CD4-positive, alpha-beta memory T cell (primary cell): ENCODE measurements at places on chromosomes 5 and 9. TPM values are rescaled to one million over a fixed set of nuclear protein-coding genes. Genes with fewer than 3 reads are reported as not detected.
A peak's percentile ranks its signal among the peaks of the same experiment; 100 is the strongest.

The ZNF354C gene
- 11.3 TPM for total RNA-seq

DNA sequence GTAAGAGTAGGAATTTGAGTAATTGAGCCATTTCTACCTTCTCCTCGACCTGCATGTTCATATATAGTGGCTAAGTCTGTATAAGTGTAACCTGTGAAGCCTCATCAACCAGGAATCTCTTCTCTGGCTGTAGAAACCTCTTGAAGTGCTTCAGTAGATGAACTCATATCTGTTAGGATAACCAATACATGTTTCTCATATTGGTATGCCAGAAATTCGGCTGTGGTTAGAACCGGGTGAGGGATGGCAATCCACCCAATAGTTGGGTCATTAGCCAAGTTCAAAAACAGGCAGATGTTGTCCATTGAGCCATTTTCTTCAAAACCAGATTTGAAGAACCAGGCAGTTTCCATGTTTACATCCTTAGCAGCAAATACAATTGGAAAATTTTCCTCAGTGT, 28.9 kb upstream of the GSN start:
- H3K4me1 ChIP-seq = no peaks in the 10 kb centered on the region
- no peaks in the 10 kb centered on the region for H3K27me3 ChIP-seq
- no peak overlapping the region for H3K4me3 ChIP-seq
- no peaks in the 10 kb centered on the region for H3K36me3 ChIP-seq
- DNase-seq = no peak
- no peak overlapping the region for H3K27ac ChIP-seq

- H3K4me3 ChIP-seq = no peak overlapping the region
- no peaks in the 10 kb centered on the region for H3K27me3 ChIP-seq
- H3K27ac ChIP-seq = no peak overlapping the region
These were observed 295.0 kb downstream of the CAAP1 start for GRCh38 chr9:26597542-26598149.

DNA sequence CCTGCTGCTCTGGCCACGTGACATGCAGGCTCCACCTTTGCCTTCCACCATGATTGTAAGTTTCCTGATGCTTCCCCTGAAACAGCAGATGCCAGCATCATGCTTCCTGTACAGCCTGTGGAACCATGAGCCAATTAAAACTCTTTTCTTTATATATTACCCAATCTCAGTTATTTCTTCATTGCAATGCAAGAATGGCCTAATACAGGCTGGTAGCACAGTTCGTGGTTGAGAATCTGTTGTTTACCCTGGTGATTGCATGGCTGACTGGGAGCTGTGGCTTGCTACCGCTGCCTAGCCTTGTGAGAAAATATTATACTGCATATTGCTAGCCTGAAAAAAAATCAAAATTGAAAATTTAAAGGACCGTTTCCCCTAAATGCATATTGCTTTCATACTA, 44.8 kb upstream of the PTPN3 start:
- H3K36me3 ChIP-seq = no peaks in the 10 kb centered on the region
- no peaks in the 10 kb centered on the region for H3K4me1 ChIP-seq
- H3K4me3 ChIP-seq = no peak overlapping the region
- no peak overlapping the region for H3K27ac ChIP-seq

- no peaks in the 10 kb centered on the region for H3K4me1 ChIP-seq
- no peak overlapping the region for H3K4me3 ChIP-seq
- no peaks in the 10 kb centered on the region for H3K36me3 ChIP-seq
- no peak for DNase-seq
- H3K27ac ChIP-seq = no peak overlapping the region
- no peaks in the 10 kb centered on the region for H3K27me3 ChIP-seq
These were observed 109.1 kb upstream of the PTGER4 start for GRCh38 chr5:40570408-40571129.

DNA sequence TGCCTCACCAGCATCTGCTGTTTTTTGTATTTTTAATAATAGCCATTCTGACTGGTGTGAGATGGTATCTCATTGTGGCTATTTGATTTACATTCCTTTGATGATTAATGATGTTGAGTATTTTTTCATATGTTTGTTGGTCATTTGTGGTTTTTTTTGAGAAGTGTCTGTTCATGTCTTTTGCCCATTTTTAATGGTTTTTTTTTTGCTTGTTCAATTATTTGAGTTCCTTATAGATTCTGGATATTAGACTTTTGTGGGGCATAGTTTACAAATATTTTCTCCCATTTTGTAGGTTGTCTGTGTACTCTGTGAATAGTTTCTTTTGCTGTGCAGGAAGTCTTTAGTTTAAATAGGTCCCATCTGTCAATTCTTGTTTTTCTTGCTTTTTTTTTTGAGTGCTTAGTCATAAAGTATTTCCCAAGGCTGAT, 148.1 kb downstream of the NPR3 start:
- no peaks in the 10 kb centered on the region for H3K36me3 ChIP-seq
- no peak for DNase-seq
- H3K4me3 ChIP-seq = no peak overlapping the region
- no peaks in the 10 kb centered on the region for H3K27me3 ChIP-seq
- H3K4me1 ChIP-seq = no peaks in the 10 kb centered on the region

- peak overlapping the region; percentile 19 for H3K4me3 ChIP-seq
- no peaks in the 10 kb centered on the region for H3K4me1 ChIP-seq
- H3K27me3 ChIP-seq = no peaks in the 10 kb centered on the region
- no peaks in the 10 kb centered on the region for H3K36me3 ChIP-seq
- peak; percentile 19 for DNase-seq
These were observed 33.2 kb downstream of the GRIN3A start for GRCh38 chr9:101705135-101705661.

GRCh38 chr9:134186471-134187109, 22.2 kb upstream of the RNU6ATAC start:
- DNase-seq = no peak
- H3K27ac ChIP-seq = no peak overlapping the region
- H3K4me3 ChIP-seq = no peak overlapping the region
- no peaks in the 10 kb centered on the region for H3K36me3 ChIP-seq
- H3K27me3 ChIP-seq = no peaks in the 10 kb centered on the region

DNA sequence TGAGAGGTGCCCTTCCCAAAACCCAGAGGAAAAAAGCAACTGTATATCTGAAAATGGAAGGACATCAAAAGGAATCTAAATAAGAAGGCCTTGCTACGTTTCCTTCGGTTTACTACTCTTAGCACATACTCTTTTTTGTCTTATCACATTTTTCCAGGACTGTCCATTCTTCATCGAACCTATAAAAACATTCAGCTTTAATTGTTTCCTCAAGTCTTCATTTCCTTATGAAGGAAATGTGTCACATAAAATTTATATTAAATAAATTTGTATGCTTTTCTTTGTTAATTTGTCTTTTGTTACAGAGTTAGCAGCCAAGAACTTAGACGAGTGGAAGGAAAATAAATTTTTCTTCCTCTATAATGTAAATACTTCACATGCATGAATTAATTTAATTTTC, 255.0 kb downstream of the BNC2 start:
- no peak for DNase-seq
- H3K4me3 ChIP-seq = no peak overlapping the region
- H3K4me1 ChIP-seq = no peaks in the 10 kb centered on the region
- no peaks in the 10 kb centered on the region for H3K36me3 ChIP-seq

The CKMT2 gene
- total RNA-seq = not detected

- H3K27ac ChIP-seq = no peak overlapping the region
- no peaks in the 10 kb centered on the region for H3K27me3 ChIP-seq
- no peaks in the 10 kb centered on the region for H3K36me3 ChIP-seq
These were observed 69.7 kb downstream of the PRLR start for GRCh38 chr5:35160486-35161116.

The IFNK gene
- not detected for total RNA-seq

GRCh38 chr5:158273035-158273434, 414.1 kb upstream of the CLINT1 start:
- no peaks in the 10 kb centered on the region for H3K36me3 ChIP-seq
- no peaks in the 10 kb centered on the region for H3K27me3 ChIP-seq
- H3K27ac ChIP-seq = no peak overlapping the region
- H3K4me1 ChIP-seq = no peaks in the 10 kb centered on the region

- no peak overlapping the region for H3K4me3 ChIP-seq
- H3K27ac ChIP-seq = no peak overlapping the region
- DNase-seq = no peak
- peaks cover 15% of the 10 kb centered on the region for H3K4me1 ChIP-seq
- H3K36me3 ChIP-seq = no peaks in the 10 kb centered on the region
- H3K27me3 ChIP-seq = no peaks in the 10 kb centered on the region
These were observed 85.4 kb upstream of the IL7R start for GRCh38 chr5:35771300-35771699.
